Activated CD4-positive, alpha-beta memory T cell treated with anti-CD3 and anti-CD28 coated beads, Interleukin-2, amount 10 ng/mL, durations not matched to agents 7 days and 5 days (primary cell): ENCODE measurements at places on chromosomes 4 and X. TPM values are rescaled to one million over a fixed set of nuclear protein-coding genes. Genes with fewer than 3 reads are reported as not detected.

- H3K4me1 ChIP-seq = no peaks in the 10 kb centered on the region
- H3K36me3 ChIP-seq = no peaks in the 10 kb centered on the region
- DNase-seq = no peak
- no peak overlapping the region for H3K4me3 ChIP-seq
- no peak overlapping the region for H3K27ac ChIP-seq
- H3K27me3 ChIP-seq = no peaks in the 10 kb centered on the region
Observed at GRCh38 chr4:155881555-155881954, 15.5 kb upstream of the ASIC5 start.

DNA sequence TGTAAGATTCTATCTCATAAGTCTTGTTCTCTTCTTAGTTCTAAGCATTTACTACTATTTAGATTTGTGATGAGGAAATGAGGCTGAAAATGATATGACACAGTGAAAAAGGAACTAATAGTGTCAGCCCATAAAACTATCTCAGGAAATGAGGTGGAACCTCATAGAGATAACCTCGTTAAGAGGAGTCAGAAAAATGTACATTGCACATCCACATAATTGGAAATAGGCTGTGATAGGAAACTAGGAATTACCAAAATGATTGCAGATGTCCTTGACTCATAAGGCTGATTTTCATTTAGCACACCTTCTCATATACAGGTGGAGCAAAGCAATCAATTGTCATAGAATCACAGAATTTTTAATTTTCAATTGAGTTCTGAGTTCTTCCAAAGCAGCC, 26.8 kb downstream of the ANXA10 start:
- H3K4me3 ChIP-seq = no peak overlapping the region
- H3K27ac ChIP-seq = no peak overlapping the region
- no peaks in the 10 kb centered on the region for H3K4me1 ChIP-seq
- H3K27me3 ChIP-seq = no peaks in the 10 kb centered on the region
- H3K36me3 ChIP-seq = no peaks in the 10 kb centered on the region
- no peak for DNase-seq

DNA sequence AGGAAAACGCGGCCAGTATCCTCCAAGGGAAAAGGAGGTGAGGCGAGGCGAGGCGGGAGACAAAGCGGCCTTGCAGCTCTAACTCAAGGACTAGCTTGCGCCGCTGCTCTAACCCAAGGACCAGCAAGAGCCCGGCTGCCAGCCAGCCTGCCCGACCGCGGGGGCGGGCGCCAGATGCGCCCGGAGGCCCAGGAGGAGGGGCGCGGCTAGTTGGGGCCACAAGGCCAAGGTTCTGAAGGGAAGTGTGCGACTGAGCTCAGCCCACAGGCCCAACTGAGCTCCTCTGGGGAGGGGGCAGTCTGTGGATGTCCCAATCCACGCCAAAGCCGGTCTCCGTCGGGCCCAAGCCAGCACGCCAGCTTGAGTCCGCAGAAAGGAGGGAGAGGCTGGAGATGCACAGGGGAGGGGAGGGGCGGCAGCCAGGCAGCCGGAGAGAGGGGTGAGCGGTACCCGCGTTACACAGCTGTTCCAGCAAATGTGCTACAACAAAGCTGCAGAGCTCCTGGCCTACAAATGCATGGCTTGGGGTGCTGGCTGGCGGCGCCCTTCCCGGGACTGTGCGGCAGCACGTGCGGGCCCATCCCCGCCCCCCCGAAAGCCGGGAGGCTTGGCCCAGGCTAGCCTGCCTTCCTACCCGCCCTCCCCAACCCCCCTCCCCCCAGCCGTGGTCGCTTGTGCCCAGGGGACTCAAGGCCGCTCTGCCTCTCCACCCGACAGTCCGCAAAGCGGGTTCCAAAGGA, 637 bp downstream of the AMER1 start:
- peak overlapping the region; percentile 81 for H3K4me3 ChIP-seq
- peak; percentile 23 for DNase-seq
- H3K27ac ChIP-seq = no peak overlapping the region
- no peaks in the 10 kb centered on the region for H3K27me3 ChIP-seq
- H3K4me1 ChIP-seq = peaks cover 2% of the 10 kb centered on the region

- no peak overlapping the region for H3K27ac ChIP-seq
- H3K4me1 ChIP-seq = peaks cover 23% of the 10 kb centered on the region
- H3K4me3 ChIP-seq = no peak overlapping the region
- peaks cover 67% of the 10 kb centered on the region for H3K36me3 ChIP-seq
Observed at GRCh38 chr4:142120921-142121320, 484.5 kb downstream of the IL15 start.

Gene NKX3-2
- not detected for total RNA-seq

DNA sequence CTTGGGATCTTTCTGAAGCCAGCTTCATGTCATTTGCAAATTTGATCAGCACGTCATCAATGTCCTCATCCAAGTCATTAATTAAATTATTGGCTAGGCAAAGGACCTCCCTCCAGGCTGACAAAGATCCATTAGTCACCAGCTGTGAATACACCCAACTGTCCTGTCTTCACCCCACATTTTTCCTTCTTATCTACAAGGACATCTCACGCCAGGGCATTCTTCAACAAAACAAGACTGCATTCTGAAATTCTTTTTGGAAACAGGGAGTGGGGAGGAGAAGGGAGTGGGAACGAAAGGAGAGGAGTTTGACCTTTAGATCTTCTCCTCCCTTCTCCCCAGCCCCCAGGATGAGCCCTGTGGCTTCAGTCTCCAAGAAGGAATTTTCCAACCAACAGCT, 32.7 kb downstream of the NLGN3 start:
- no peak for DNase-seq
- H3K27ac ChIP-seq = no peak overlapping the region
- peaks cover 17% of the 10 kb centered on the region for H3K4me1 ChIP-seq
- no peaks in the 10 kb centered on the region for H3K27me3 ChIP-seq

DNA sequence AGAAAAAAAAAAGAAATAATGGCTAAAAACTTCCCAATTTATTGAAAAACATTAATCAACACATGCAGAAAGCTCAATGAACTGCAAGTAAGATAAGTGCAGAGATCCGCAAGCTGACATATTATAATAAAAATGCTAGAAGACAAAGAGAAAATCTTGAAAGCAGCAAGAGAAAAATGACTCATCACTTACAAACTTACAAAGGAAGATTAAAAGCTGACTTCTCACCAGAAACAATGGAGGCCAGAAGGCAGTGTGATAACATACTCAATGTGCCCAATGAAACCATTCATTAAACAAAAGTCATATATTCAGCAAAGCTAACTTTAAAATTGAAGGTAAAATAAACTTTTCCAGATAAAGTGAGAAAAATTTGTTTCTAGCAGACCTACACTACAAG, 7.3 kb upstream of the BRWD3 start:
- H3K36me3 ChIP-seq = no peaks in the 10 kb centered on the region
- no peak overlapping the region for H3K4me3 ChIP-seq
- H3K27ac ChIP-seq = no peak overlapping the region
- no peaks in the 10 kb centered on the region for H3K27me3 ChIP-seq
- peaks cover 4% of the 10 kb centered on the region for H3K4me1 ChIP-seq

DNA sequence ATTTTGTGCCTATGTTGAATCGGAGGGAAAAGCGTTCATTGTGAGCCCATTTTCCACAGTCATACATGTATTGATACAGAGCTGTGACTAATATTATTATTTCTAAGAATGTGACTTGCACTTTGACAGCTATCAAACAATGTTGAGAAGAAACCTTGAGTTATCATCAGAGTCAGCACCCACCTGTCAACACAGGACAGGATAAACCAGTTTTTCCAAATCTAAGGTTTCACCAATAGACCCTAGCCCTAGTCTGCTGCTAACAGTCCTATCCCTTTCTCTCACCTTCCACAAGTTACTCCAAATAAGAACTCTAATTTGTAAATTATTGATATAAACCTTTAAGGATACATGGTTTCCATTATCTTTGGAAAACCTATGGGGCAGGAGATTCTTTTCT, 47.7 kb upstream of the DHX15 start:
- no peak overlapping the region for H3K27ac ChIP-seq
- H3K36me3 ChIP-seq = no peaks in the 10 kb centered on the region
- H3K4me3 ChIP-seq = no peak overlapping the region
- H3K4me1 ChIP-seq = no peaks in the 10 kb centered on the region

GRCh38 chrX:23844502-23845138, 61.6 kb downstream of the SAT1 start:
- no peak overlapping the region for H3K27ac ChIP-seq
- no peak for DNase-seq
- no peak overlapping the region for H3K4me3 ChIP-seq
- H3K36me3 ChIP-seq = no peaks in the 10 kb centered on the region

- no peaks in the 10 kb centered on the region for H3K36me3 ChIP-seq
- H3K27ac ChIP-seq = no peak overlapping the region
- no peak overlapping the region for H3K4me3 ChIP-seq
Observed at GRCh38 chr4:62377700-62378099, 1177.6 kb downstream of the ADGRL3 start.

Gene KIF4A
- total RNA-seq = 33.3 TPM

DNA sequence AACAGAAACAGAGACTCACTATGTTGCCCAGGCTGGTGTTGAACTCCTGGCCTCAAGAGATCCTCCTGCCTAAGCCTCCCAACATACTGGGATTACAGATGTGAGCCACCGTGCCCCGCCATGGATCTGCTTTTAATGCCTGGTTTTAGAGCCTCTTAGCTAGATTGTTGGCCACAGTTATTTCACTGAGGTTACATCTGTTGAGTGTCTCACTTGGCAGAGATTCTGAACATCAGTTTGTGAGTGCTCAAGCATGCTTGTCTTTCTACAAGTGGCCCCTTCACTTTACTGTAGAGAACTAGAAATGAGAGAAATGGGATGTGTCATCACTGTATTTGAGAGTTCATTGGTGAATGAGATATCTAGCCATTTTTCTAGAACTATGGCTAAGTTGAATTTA, 218.5 kb downstream of the APBB2 start:
- no peak overlapping the region for H3K4me3 ChIP-seq
- no peak for DNase-seq
- H3K27ac ChIP-seq = no peak overlapping the region
